Activated CD4-positive, alpha-beta T cell treated with anti-CD3 and anti-CD28 coated beads, Interleukin-2, Interleukin-4, amounts not matched to agents 100 ng/mL and 50 ng/mL, durations not matched to agents 16 hours and 8 hours (primary cell): ENCODE measurements at places on chromosomes 13 and 19.

DNA sequence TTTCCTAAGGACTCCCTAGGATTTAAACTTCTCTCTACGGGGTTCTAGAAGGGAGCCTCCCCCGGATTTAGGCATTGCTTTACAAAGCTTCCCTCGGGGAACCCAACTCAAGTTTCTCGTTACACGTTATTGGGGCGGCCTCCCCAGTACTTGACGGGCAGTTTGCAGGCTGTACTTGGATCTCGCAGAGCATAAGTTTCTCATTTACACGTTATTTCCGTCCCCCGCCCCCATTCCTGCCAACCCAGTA, 584 bp downstream of the SMG9 start:
- DNase-seq = no peak

DNA sequence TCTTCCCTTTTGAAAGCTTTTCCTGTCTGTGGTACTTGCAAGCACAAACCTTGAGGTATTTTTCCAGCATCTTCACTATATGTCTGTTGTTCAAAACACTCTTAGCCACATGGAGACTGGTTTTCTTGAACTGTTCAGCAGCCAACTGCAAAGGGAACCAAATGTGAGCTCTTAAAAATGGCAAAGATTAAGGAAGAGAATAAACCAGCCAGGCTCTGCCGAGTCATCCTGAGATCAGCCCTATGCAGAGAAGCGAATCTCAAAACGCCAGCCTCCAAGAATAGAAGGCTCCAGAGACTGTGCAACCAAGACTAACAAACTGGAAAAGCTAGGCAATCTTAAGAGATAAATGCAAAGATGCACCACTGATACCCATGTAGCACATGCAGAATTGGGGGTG, 20.7 kb downstream of the AKAP8 start:
- no peak for DNase-seq

- no peak for DNase-seq
Observed at GRCh38 chr19:46862974-46863632, 2.3 kb downstream of the ARHGAP35 start.

DNA sequence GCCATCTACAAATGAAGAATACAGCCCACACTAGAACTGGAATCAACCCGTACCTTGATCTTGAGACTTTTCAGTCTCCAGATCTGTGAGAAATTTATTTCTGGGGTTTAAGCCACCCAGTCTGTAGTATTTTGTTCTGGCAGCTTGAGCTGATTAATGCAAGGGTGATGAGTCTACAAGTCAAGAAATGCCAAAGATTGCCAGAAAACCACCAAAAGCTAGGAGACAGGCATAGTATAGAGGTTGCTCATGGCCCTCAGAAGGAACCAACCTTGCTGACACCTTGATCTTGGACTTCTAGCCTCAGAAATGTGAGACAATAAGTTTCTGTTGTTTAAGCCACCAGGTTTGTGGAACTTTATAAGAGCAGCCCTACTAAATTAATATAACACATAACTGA, 428.2 kb upstream of the KLF12 start:
- no peak for DNase-seq
